Diencephalon (tissue), 1 donor: ENCODE measurements at places on chromosomes 5 and 9. TPM values are rescaled to one million over a fixed set of nuclear protein-coding genes. Genes with fewer than 3 reads are reported as not detected.

The SAXO1 gene
- not detected for total RNA-seq

The PCDHB1 gene
- total RNA-seq: 0.46 TPM

The GOLGA2 gene
- 61.8 TPM for total RNA-seq

The SPINK1 gene
- not detected for total RNA-seq

The TXNDC8 gene
- not detected for total RNA-seq
